ENCODE measurements at places on chromosomes 11 and 22.

- no peak for DNase-seq
Measured at GRCh38 chr11:64638829-64639228, 47.8 kb downstream of the SLC22A12 start.

DNA sequence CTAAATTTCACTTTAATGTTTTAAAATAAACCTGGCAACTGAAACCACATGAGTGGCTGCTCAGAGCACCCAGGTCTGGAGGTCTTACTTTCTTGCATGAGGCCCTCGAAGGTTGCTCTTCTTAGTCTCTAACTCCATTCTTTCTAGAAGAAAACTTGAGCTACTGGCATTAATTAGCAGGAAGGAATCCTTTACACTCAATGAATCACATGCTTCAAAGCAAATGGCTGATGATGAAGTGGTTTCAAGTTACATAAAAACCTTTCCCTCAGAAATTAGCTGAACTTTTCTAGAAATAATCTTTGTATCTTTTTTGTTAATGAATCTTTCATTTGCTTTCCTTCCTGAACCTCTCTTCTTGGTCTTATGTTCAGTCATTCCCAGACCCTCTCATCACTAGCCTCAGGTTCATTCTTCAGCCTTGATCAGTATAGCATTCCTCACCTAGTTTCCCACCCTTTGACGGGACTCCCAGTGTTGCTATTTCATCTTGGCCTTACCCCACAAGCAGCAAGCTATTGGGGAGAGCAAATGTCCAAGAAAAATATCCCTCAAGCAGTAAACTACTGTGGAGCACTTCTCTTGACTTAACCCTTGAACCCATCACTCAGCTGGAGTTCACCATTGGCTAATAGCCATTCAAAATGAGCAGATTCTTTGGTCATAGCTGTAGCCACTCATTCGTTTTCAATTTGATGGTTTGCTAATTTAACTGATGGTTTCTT is 75.1 kb downstream of the INSC start:
- DNase-seq, result no peak

GRCh38 chr22:21703684-21704316 is 31.8 kb downstream of the YPEL1 start:
- DNase-seq, result no peak

GRCh38 chr11:35180317-35181233 is 41.6 kb downstream of the CD44 start:
- DNase-seq, result no peak

GRCh38 chr22:22759371-22759770 is 115.0 kb downstream of the GGTLC2 start:
- DNase-seq, result no peak

GRCh38 chr22:50605002-50605612 is 4.5 kb downstream of the MAPK8IP2 start:
- DNase-seq, result no peak

- DNase-seq, result no peak
Measured at GRCh38 chr11:106727256-106727655, 291.0 kb downstream of the GUCY1A2 start.

DNA sequence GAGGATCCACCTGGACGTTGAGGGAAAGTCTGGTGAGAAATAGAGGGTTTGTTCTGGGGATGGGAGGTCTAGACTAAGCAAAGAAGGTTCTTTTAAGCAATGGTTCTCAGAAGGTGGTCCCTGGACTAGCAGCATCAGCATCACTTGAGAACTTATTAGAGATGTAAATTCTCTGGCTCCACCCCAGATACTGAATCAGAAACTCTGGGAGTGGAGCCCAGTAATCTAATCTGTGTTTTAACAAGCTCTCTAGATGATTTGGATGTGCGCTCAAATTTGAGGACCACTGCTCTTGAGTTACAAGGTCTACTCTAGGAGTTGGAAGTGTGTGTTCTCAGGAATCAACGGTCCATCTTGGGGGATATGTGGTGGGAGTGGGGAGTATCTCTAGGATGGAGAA is 3.3 kb upstream of the ABCG4 start:
- no peak for DNase-seq

DNA sequence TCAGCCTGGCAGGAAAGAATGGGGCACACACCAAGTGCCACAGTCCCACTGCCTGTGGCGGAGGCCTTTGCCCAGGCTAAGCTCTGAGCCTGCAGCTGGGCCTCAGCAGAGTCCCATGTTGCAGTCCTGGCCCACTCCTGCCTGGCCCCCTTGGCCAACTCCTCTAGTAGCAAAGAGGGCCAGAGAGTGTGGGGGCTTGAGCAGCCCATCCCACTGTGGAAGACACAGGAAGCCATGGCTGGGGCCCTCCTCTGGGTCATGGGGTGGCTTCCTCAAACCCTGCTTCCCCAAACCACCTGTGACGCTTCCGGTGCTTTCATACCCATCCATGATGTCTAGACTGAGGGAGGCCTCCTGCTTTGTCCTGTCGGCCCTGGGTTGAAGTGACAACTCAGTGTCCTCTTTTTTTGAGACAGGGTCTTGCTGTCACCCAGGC is 5.8 kb downstream of the RPS19BP1 start:
- DNase-seq, result no peak

DNA sequence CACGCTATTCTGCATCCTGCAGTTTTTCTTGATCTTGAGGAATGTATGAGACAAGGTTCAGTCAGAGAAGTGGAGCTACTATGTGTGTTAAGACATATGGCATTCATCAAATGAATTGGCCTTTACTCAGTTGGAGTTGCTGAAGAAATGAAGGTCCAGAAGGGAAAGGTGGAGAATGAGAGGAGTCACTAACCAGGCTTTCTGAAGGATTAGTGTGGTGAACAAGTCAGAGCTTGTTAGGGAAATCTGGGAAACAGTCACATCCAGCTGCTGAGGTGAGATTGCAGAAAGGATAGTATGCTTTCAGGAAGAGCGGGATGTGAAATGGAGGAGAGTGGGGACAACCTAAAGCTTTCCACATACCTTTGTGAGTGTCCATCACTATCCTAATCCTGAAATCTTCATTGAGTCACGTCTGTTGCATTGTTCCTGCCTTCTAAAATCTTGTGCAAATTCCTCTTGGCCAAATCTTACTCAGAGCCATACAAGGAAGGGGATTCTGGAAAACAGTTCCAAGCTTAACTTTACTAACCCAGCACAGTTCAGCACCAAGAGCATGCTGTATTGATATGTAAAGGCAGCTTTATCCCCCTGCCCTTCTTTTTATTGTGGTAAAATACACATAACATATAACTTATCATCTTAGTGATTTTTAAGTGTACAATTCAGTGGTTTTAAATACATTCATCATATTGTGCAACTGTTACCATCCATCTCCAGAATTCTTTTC is 11.4 kb upstream of the PITPNB start:
- no peak for DNase-seq

DNA sequence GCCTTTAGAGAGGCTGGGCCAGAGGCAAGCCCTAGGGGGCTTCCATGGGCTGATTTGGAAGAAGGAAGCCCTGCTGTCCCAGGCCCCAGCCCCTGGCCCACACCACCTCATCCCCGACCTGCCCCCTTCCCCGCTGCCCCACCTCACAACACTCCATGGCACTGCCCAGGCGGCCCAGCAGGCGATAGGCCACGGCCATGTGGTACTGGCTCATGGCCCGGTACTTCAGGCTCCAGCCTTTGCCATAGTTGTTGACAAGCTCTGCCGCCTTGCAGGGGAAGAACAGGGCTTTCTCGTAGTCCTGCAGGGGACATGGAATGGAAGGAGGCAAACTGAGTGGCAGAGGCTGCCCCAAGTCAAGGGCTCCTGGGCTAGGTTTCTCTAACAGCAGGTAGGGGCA is 6.4 kb downstream of the RAPSN start:
- no peak for DNase-seq

GRCh38 chr11:69969890-69970784 is 108.0 kb upstream of the ANO1 start:
- no peak for DNase-seq

- no peak for DNase-seq
Measured at GRCh38 chr11:27029966-27030365, 10.6 kb upstream of the BBOX1 start.

- DNase-seq, result no peak
Measured at GRCh38 chr11:121109916-121110586, 9.0 kb downstream of the TECTA start.

DNA sequence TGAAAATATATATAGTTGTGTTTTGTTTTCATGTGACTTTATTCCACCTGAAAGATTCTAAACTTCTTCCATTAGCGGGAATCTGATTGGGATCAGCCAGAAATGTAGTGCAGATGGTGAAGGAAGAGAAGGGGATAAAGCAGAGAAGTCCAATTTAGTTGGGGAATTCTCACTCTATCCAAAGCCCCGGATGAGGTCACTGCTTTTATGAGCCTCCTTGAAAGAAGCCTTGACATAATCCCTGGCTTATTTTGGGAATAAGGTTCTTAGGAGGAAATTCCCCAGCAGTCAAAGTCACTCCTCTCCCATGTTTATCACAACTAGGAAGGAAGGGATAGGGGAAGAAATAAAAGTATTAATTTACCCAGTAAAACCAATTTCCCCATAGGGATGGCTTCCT is 41.1 kb downstream of the OSBP start:
- no peak for DNase-seq
